Large intestine (tissue), 12 donors: ENCODE measurements at places on chromosomes 7 and 10. TPM values are rescaled to one million over a fixed set of nuclear protein-coding genes. Genes with fewer than 3 reads are reported as not detected.

Gene GSAP
- 13.6 TPM for polyA plus RNA-seq

- H3K36me3 ChIP-seq = no peaks in the 10 kb centered on the region
- peaks cover 12% of the 10 kb centered on the region for H3K4me1 ChIP-seq
- H3K27ac ChIP-seq = peak overlapping the region; percentile 67
- H3K4me3 ChIP-seq = no peak overlapping the region
- peak; percentile 43 for DNase-seq
Observed at GRCh38 chr10:3468919-3469638, 296.5 kb upstream of the PITRM1 start.

Gene ARHGEF35
- 30.6 TPM for polyA plus RNA-seq

- no peaks in the 10 kb centered on the region for H3K4me1 ChIP-seq
- peaks cover 3% of the 10 kb centered on the region for H3K27me3 ChIP-seq
- H3K4me3 ChIP-seq = no peak overlapping the region
- no peaks in the 10 kb centered on the region for H3K36me3 ChIP-seq
- DNase-seq = no peak
Observed at GRCh38 chr7:6546498-6547251, 4.6 kb downstream of the GRID2IP start.

GRCh38 chr10:75858339-75858738 lies 426.9 kb downstream of the LRMDA start:
- no peaks in the 10 kb centered on the region for H3K36me3 ChIP-seq
- H3K27me3 ChIP-seq = no peaks in the 10 kb centered on the region
- no peak overlapping the region for H3K4me3 ChIP-seq
- H3K4me1 ChIP-seq = no peaks in the 10 kb centered on the region

Gene MSS51
- 3.6 TPM for polyA plus RNA-seq

DNA sequence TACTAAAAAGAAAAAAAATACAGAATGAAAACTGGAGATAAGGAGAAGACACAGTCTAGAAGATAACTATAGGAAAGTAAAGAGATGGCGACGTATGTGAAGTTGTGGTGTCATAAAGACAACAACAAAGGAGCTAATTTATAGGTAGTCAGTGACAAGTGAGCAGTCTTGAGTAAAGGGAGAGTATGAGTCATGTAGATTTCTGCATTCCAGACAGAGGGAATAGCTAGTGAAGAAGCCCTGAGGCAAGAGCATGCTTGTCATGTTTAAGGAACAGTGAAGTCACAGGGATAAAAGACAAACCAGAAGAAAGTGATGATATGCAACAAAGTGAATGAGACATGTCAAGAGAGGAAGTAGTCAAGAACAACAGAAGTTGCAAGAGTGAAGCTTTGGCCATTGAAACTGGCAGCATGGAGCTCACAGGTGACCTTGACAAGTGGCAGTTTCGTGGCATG lies 2.3 kb upstream of the MIOS start:
- H3K36me3 ChIP-seq = no peaks in the 10 kb centered on the region
- H3K27ac ChIP-seq = peak overlapping the region; percentile 47
- no peaks in the 10 kb centered on the region for H3K27me3 ChIP-seq
- H3K4me1 ChIP-seq = peaks cover 14% of the 10 kb centered on the region
- no peak overlapping the region for H3K4me3 ChIP-seq

DNA sequence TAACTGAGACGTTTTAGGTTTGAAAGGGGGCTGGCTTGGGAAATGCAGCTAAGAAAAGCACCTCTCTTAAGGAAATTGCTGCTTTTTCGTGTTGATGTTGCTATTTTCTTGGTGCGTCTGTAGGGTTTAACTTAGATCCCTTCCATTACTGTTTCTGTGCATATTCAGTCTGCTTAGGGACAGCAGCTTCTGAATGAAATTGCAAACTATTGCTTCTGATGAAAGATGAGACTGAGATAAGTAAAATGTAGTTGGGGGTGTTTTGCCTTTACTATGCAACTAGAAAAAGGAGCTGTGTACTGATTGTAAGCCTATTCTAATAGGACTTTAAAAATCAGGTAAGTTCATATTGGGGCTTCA lies 772 bp downstream of the HDAC9 start:
- H3K4me3 ChIP-seq = peak overlapping the region; percentile 33
- DNase-seq = no peak
- H3K27ac ChIP-seq = no peak overlapping the region
- H3K36me3 ChIP-seq = no peaks in the 10 kb centered on the region

Gene CRYGN
- polyA plus RNA-seq = 0.36 TPM

DNA sequence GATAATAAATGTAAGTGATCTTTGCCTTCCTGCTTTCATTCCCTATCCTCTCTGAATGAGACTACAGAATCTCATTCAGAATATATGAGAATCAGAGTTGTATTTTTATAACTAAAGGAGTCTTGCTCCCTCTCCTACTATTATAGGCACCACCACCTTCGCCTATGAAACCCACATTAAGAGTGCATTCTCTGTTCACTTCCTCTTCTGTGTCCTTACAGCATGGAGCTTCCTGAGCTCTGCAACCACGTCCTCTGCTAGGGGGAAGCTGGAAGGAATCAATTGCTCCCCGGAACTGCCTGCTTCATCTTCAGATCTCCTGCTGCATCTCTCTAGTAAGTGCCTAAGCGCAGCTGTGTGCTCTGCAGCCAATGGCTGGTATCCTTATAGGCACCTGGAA lies 820.7 kb downstream of the GRID1 start:
- no peak for DNase-seq
- peaks cover 14% of the 10 kb centered on the region for H3K4me1 ChIP-seq
- H3K27me3 ChIP-seq = no peaks in the 10 kb centered on the region
- H3K4me3 ChIP-seq = no peak overlapping the region
- no peaks in the 10 kb centered on the region for H3K36me3 ChIP-seq

DNA sequence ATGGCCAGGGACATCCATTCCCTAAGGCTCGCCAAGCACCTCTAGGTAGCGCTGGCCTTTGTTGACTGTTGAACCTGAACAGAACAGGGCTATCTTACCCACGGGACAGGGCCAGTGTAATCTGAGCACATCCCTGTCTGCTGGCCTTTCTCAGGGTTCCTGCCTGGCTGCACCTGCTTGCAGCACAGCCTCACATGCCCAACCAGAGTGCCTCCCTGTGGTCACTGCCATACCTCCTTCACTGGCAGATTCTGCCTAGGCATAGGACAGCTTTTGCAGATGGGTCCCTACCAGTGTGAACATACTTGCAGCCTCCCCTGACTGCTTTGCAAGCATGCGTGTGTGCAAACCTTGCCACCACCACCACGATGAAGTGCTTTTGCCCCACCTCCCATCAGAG lies 15.8 kb upstream of the LIPN start:
- H3K4me1 ChIP-seq = no peaks in the 10 kb centered on the region
- no peak overlapping the region for H3K4me3 ChIP-seq
- DNase-seq = no peak
- H3K36me3 ChIP-seq = no peaks in the 10 kb centered on the region
- H3K27ac ChIP-seq = no peak overlapping the region
- H3K27me3 ChIP-seq = no peaks in the 10 kb centered on the region
